ENCODE measurements at places on chromosomes 1 and 21.

DNA sequence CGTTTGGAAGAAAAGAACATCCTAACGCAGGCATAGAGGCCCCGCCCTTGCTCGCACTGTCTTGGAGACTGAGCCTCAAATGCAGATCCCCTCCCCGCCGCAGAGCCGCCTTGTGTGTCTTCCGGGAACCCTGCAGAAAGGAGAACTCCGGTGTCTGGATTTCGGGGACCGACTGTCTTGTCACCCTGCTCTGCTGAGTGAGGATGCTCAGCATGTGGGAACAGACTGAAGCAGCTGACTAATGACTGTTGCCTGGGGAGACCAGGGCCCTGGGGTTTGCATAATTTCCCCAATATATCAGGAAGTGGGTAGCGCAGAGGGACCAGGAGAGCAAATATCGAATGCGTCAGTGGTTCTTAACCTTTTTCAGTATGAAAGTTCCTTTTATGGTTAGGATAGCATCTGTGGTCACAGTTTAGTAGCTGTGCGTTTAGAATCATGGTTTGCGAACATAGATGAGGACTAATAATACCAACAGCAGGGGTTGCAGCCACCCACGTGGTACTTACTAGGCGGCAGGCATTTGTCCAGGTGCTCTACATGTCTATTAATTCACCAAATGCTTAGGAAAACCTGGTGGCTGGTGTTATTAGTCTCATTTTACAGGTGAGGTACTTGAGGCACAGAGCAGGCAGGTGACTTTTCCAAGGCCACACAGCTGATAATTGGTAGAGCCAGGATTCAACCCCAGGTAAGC is 14.3 kb downstream of the GPR137B start:
- DNase-seq: peak; percentile 65

- DNase-seq: no peak
These were observed 4.3 kb upstream of the CELA2A start for GRCh38 chr1:15452216-15452615.

DNA sequence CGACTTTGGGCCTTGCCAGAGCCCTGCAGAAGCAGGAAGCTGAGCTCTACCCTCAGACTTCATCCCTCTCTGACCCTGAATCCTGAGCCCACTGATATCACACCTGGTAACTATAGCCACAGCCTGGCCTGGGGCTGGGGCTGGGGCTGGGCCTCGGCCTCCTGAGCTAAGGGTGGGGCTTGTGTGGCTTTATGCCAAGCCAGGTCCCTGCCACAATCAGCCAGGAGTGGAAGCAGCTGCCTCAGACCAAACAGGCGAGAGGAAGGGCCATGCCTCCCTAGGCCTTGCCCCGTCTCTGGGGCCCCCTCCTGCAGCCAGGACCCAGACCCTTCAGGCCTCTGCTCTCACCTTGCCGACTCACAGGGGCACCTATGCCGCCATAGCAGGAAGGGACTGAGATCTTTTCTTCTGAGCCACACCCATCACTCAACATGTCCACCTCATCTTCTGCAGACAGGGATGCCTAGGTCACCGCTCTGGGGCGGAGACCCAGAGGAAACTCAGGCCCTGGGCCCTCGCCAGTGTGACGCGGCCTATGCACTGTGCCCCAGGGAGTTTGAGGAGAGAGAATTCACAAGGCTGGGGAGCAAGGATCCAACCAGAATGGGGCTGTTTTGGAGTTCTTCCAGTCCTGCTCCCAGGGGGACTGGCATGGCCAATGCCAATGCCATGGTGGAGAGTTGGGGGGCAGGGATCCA is 5.7 kb downstream of the UBXN11 start:
- no peak for DNase-seq

GRCh38 chr1:43945674-43946235 is 995 bp upstream of the IPO13 start:
- DNase-seq: no peak

GRCh38 chr1:48493970-48494769 is 22.2 kb upstream of the SPATA6 start:
- no peak for DNase-seq

- DNase-seq: no peak
These were observed 420.1 kb downstream of the DPYD start for GRCh38 chr1:97500760-97501159.
